GM12878 (cell line): ENCODE measurements at places on chromosomes 2 and 18. TPM values are rescaled to one million over a fixed set of nuclear protein-coding genes. Genes with fewer than 3 reads are reported as not detected.

Gene REL
- 49.3 and 52.4 TPM in 2 replicates for total RNA-seq

DNA sequence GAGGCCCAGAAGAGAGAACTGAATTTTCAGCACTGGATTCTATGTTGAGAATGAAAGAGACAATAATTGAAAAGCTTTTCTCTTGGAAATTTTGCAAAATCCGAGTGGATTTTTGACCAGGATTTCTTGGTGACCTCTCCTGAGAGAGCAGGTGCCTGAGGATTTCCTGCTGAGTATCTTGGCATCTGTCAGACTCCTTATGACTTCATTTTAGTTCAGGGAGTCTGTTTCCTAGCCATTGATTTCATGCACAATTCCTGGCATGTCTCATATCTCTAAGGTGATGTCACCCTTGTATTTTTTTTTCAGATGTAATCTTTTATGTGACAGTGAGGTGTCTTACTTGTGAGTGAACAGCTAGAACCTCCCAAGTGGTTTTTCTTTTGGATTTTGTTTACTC, 195.9 kb downstream of the NEDD4L start:
- H3K27me3 ChIP-seq, result no peaks in the 10 kb centered on the region
- H3K4me3 ChIP-seq, result no peak overlapping the region
- H3K4me1 ChIP-seq, result no peaks in the 10 kb centered on the region
- no peak for DNase-seq

DNA sequence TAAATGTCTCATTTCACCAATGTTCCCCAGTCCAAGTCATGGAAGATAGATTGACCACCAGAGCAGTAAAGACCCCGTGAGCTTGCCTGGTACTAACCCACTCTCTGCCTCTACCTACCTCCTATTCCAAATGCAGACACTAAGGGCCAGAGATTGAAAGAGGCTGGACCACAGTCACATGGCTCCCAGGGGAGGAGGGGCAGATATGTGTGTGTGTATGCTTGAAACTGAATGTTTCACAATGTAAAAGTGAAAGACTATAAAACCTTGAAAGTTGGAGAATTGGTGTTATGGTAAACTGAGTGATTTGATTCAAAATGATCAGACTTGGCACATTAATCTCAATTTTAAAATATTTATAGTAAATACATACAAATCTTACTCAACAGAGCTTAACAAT, 21.7 kb upstream of the KLHL29 start:
- H3K4me3 ChIP-seq, result no peak overlapping the region
- DNase-seq, result no peak
- H3K27ac ChIP-seq, result no peak overlapping the region
- H3K4me1 ChIP-seq, result peaks cover 4% of the 10 kb centered on the region
- no peaks in the 10 kb centered on the region for H3K27me3 ChIP-seq

DNA sequence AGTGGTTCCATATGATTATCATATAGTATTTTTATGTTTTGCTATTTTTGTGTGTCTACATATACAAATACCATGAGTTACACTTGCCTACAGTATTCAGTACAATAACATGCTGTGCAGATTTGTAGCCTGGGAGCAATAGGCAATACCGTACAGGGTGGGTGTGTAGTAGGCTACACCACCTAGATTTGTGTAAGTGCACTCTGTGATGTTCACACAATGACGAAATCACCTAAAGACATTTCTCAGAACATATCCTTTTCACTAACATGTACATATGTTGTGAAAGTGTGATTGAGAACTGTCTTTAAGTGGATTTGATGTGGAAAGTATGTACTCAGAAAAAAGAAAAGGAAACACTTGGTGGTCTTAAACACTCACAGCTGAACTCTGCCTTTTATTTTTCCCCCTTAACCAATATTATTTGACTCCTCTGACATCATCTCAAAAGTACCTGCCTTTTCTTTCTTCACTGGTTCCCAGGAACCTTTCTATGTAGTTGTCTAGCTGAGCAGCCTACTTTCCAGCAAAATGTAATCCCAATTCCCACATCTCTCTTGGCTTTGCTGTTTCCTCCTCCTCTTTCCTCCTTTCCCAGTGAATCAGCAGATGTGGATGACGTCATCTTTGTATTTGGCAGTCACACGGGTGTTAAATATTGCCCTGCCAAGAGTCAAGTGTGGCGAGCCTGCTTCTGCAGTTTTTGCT, 47.7 kb downstream of the OSBPL6 start:
- H3K4me3 ChIP-seq, result no peak overlapping the region
- DNase-seq, result no peak
- no peaks in the 10 kb centered on the region for H3K27me3 ChIP-seq
- no peak overlapping the region for H3K27ac ChIP-seq
- no peaks in the 10 kb centered on the region for H3K4me1 ChIP-seq

DNA sequence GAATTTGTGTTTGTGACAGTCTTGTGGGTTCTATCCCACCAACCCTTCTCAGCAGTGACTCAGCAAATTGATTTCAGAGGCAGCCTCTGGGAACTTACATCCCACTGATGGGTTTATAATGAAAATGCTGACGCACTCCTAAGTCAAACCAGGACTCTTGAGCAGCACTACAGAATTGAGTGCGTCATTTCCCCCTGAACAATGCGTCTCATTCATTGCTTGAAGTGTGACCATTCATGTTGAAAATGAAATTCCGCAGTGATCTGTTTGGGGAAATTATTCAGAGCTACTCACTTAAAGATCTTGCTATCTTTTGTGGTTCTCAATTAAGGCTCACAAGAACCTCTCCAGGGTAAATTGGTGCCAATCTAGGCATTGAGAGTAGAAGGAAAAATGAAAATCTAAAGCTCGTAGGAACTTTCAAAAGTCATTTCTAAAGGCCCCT, 417.7 kb upstream of the SLC14A2 start:
- H3K4me1 ChIP-seq, result peaks cover 7% of the 10 kb centered on the region; the same call in 1 of the 2 replicates
- H3K27me3 ChIP-seq, result no peaks in the 10 kb centered on the region
- DNase-seq, result peak; percentile 88
- H3K27ac ChIP-seq, result peak overlapping the region; percentile 42; the same call in 1 of the 2 replicates

- DNase-seq, result no peak
- H3K27me3 ChIP-seq, result no peaks in the 10 kb centered on the region
- H3K4me3 ChIP-seq, result 0 out of 2 replicates have a peak overlapping the region, but pooled peaks have one; percentile 81
- peaks cover 6% of the 10 kb centered on the region for H3K36me3 ChIP-seq
- H3K4me1 ChIP-seq, result no peaks in the 10 kb centered on the region
Measured at GRCh38 chr2:169573974-169574299, 272 bp upstream of the FASTKD1 start.

DNA sequence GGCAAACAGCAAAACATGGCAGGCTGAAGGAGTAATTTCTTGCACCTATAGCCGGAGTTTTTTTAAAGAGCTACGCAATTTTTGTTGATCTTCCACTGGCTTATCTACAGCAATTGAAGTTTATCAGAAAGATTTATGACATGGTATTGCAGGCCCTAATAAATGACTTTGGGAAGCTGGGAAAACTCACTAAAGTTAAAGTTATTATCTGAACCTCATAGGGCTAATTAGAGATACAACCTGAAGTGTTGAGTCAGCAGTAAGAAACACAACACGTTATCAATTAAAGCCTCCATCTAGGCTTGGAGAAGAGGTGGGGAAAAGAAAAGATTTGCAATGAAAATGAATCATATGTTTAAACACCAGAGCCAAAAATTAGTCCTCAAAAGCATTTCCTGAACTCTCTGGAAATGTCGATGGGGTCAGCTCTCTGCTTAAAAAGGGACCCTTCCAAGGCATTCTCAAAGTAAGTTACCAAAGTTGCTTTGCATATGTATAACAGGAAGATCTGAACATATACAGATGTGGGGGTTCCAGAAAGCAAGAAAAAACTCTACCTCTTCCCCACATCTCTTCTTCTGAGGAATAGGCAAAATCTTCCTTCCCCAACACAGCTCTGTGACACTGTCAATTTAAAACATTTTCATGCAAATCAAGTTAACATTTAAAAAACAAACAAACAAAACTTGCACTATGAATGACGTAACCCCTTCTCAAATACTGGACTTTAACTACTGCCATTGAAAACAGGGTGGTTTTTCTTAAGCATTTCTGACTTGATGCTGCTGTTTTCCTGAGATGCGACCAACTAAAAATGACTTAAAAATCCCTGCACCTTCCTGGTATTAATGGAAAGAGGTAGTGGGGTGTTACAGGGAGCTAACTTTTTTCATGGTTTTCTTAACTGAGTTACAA, 915.6 kb downstream of the NRXN1 start:
- no peaks in the 10 kb centered on the region for H3K36me3 ChIP-seq
- H3K27me3 ChIP-seq, result no peaks in the 10 kb centered on the region
- DNase-seq, result no peak
- H3K27ac ChIP-seq, result no peak overlapping the region
- no peak overlapping the region for H3K4me3 ChIP-seq
- no peaks in the 10 kb centered on the region for H3K4me1 ChIP-seq

DNA sequence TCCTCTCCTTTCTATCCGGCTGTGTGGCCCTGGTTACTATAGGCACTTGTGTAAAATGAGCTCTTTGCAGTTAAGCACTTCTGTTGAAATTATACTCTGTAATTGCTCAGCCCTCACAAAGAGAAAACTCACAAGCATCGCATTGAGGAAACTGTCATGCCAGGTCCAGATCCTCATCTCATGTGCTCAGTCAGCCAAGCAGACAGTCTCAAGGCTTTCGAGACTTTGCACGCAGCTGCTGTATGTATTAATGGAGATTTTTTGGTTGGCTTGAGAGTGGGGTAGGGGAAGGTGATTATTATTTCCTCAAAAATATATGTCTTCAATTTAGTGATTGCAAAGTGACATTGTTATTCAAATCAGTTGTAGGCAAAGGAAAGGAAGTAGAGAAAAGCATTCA, 33.0 kb upstream of the PHLPP1 start:
- no peaks in the 10 kb centered on the region for H3K36me3 ChIP-seq
- H3K27ac ChIP-seq, result no peak overlapping the region
- H3K4me1 ChIP-seq, result no peaks in the 10 kb centered on the region

DNA sequence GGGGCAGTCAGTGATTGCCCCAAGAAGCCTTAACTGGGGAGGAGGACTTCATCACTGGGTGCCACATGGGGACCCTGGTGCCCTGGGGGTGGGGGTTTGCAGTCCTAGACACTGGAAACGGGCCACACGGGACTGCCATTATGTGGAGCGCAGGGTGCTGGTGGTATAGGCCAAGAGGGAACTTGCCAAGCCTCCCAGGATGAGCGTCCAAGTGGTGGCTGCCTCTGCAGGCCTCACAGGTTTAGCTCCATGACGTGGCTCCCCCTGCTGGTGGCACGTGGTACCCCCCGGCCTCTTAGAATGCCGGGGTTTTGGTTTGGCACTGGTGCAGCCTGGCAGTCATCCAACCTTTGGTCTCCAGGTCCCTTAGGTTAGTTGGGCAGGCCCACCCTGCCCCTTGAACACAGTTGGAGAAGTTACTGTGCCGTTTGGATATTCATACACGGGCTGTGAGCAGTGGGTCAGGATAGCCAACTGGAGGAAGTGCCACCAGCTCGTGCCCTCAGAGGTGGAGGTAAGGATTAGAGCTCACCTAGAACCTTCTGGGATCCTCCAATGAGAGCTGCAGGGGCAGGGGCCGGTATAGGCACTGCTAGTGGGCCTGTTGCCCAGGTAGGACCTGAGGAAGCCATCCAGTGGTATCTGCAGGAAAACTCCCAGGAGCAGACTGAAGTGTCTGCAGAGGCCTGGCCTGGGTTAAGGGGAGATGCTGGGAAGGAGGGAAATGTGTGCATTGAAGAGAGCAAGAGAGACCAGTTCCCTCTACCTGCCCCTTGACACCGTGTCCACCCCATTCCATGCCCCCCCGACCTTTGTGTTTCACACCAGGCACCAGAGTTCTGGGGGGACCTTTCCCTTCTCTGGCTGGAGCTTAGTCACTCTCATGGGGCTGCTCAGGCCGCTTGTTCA, 5.7 kb downstream of the PTMA start:
- 0 out of 2 replicates have a peak overlapping the region, but pooled peaks have one; percentile 7 for H3K27ac ChIP-seq
- peak; percentile 56 for DNase-seq
- H3K36me3 ChIP-seq, result peaks cover 8% of the 10 kb centered on the region
- H3K27me3 ChIP-seq, result no peaks in the 10 kb centered on the region
- 0 out of 2 replicates have a peak overlapping the region, but pooled peaks have one; percentile 15 for H3K4me3 ChIP-seq

DNA sequence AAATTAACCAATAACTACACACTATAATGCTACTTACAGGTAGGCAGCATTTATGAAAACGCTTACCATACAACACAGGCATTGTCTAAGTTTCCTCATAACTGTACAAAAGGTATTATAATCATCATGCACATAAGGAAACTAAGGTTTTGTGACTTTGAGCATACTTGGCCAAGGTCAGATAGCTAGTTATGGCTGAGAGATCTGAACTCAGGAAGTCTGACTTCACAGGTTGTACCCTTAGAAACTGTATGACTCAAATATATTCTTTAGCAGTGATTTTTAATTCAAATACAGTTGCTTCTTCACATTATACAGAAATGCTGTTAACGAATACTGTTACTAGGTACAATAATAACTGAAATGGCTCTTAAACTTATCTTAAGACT, 89.3 kb downstream of the TRIP12 start:
- H3K36me3 ChIP-seq, result peaks cover 2% of the 10 kb centered on the region
- H3K27me3 ChIP-seq, result no peaks in the 10 kb centered on the region
- H3K4me3 ChIP-seq, result no peak overlapping the region
- peak overlapping the region; percentile 0; the same call in 1 of the 2 replicates for H3K27ac ChIP-seq

DNA sequence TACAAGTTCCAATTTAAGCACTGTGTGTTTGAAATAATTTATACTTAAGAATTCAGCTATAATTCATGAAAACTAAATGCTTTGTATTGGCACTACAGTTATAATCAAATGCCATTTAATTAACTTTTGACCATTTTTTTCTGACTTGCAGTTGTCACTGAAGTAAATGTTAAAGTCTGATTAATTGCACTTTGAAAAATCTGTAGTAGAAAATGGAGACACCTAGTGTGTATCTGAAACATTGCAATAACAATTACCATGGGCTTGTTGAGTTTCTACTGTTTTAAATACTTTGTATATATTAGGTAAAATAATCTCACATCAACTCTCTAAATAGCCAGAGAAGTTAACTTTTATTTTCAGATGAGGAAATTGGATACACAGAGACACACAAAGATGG, 458.6 kb upstream of the FSIP2 start:
- no peak overlapping the region for H3K4me3 ChIP-seq
- no peaks in the 10 kb centered on the region for H3K27me3 ChIP-seq
- no peaks in the 10 kb centered on the region for H3K36me3 ChIP-seq
- DNase-seq, result no peak
- H3K27ac ChIP-seq, result no peak overlapping the region
- no peaks in the 10 kb centered on the region for H3K4me1 ChIP-seq

- H3K4me1 ChIP-seq, result no peaks in the 10 kb centered on the region
- peak; percentile 7 for DNase-seq
- H3K4me3 ChIP-seq, result no peak overlapping the region
Measured at GRCh38 chr18:37225279-37225678, 340.3 kb downstream of the CELF4 start.

- H3K4me1 ChIP-seq, result no peaks in the 10 kb centered on the region
- H3K36me3 ChIP-seq, result no peaks in the 10 kb centered on the region
- DNase-seq, result no peak
- H3K27ac ChIP-seq, result no peak overlapping the region
Measured at GRCh38 chr2:121969166-121969565, 213.7 kb downstream of the TSN start.

- DNase-seq, result no peak
- H3K4me3 ChIP-seq, result no peak overlapping the region
- no peaks in the 10 kb centered on the region for H3K4me1 ChIP-seq
- no peaks in the 10 kb centered on the region for H3K27me3 ChIP-seq
Measured at GRCh38 chr2:162473296-162473695, 129.4 kb downstream of the GCA start.

- no peaks in the 10 kb centered on the region for H3K36me3 ChIP-seq
- H3K4me3 ChIP-seq, result no peak overlapping the region
- H3K27ac ChIP-seq, result no peak overlapping the region
- no peaks in the 10 kb centered on the region for H3K4me1 ChIP-seq
Measured at GRCh38 chr18:3983351-3983969, 471.6 kb downstream of the DLGAP1 start.
